ENCODE measurements at places on chromosomes 1 and 21.

GRCh38 chr1:232522189-232522588 lies 107.7 kb downstream of the SIPA1L2 start:
- no peak for DNase-seq

DNA sequence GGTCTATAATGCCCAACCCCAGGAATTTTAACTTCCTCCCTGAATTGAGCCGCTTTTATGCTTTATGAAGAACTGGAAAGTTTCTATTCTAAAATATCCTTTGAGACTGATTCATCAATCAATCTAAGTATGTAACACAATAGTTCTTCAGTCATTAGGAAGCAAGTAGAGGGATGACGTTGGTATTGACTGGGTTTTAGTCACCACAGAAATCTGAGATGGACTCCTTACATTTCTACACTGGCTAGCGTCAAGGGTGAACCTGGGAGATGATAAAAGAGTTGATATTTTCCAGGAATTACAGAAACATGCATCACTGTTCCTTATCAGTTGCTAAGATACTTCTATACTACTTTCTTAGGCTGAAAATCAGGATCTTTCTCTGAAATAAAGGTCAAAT lies 308.0 kb downstream of the HMCN1 start:
- no peak for DNase-seq

DNA sequence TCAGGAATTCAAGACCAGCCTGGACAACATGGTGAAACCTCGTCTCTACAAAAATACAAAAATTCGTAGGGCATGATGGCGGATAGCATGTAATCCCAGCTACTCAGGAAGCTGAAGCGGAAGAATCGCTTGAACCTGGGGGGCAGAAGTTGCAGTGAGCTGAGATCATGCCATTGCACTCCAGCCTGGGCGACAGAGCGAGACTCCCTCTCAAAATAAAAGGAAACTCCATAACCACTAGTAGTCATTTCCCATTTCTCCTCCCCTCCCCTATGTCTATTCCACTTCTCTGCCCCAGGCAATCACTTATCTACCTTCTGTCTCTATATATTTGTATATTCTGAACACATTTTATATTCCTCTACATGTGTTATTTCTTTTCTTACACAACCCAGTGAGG lies 4.0 kb upstream of the CEP350 start:
- DNase-seq: no peak

GRCh38 chr1:83641206-83641658 lies 357.7 kb downstream of the TTLL7 start:
- no peak for DNase-seq

DNA sequence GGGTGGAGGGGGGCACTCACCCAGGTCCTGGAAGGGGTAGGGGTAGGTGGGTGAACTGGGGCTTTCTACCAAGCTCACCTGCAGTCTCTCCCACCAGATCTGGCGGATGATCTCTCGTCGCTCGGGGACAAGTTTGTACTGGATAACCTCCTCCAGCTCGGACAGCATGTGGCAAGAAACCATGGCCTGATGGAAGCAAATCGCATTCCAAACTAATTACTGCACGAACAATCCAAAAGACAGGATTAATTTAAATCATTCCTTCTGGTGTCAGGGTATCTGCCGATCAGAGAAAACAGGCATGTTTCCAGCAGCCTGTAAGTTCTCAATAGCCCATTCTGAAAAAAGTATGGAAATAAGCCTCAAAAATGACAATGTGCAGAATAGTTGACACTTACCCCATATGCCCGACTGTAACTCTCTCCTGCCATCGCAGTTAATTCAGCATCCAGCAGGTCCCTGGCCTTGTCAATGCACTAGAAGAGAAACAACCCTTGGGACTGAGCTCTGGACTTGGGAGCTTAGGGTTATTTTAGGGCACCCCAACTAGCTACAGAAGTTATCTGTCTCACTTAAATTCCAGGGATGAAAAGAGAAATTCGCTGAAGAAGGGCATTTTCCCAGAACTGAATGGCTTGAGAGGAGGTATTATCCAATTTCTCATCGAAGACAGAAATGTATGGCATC lies 44.4 kb upstream of the ANGPTL7 start:
- no peak for DNase-seq

GRCh38 chr1:7652061-7652460 lies 119.0 kb upstream of the VAMP3 start:
- DNase-seq: no peak

DNA sequence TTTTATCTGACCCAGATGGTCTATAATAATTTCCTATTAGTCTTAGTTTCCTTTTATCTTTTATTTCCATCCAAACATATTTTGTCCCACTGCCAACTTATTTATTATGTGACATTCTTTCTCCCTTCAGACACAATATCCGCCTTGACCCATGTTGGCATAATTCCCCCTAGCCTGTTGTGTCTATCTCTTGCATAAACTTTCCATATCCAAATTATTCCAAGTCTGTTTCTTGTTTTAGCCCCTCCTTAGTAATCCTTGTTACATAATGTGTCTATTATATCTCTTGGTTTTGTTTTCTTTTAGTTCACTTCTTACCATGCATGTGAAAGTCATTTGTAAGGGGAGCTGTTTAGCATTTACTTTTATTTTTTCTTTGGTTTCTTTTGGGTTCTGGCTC lies 81.6 kb upstream of the CACHD1 start:
- no peak for DNase-seq

GRCh38 chr1:206419250-206419649 lies 51.0 kb upstream of the IKBKE start:
- DNase-seq: no peak

- DNase-seq: peak; percentile 73
Observed at GRCh38 chr1:43835082-43836021, 98.2 kb upstream of the ARTN start.

- DNase-seq: no peak
Observed at GRCh38 chr1:44810101-44810761, 1.9 kb downstream of the BTBD19 start.

DNA sequence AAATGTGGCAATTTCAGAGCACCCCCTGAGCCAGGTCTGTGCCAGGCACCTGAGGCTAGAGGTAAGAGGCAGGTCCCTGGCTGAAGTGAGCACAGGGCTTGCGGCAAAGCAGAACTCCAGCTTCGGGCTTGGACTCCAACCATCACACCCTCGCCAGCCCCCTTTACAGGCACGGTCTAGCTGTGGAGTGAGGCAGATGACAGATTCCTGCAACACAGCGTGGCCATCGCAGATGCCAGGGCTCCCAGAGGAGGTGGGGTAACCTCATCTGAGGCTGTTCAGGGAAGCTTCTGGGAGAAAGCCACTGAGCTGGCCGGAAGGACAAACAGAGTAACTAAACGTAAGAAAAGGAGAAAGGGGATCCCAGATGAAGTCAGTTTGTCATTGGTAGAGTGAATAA lies 55.6 kb upstream of the CASZ1 start:
- no peak for DNase-seq

DNA sequence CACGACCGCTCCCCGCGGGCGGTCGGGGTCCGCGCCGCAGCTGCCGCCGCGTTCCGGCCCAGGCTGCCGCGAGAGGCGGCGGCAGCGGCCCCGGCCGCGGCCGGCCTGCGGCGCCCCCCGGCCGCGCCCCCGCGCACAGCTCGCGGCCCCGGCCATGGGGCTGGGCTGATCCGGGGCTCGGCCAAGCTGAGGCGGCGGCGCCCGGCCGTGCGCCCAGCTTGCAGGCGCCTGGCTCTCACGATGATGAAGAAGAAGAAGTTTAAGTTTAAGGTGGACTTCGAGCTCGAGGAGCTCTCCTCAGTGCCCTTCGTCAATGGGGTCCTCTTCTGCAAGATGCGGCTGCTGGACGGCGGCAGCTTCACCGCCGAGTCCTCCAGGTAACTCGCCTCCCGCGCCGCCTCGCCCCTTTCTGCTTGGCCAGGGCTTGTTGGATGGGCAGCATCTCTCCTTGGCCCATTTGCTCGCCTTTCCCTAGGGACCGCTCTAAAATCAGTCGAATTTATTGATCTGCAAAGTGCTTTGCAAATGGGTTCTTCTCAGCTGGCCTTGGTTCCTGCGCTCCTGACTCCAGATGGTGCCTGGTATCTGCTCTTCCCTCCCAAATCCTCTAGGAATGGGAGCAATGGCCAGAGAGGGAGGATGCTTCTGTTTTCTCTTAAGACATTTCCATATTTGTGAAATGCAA lies 431 bp downstream of the EEIG2 start:
- DNase-seq: no peak

- DNase-seq: no peak
Observed at GRCh38 chr1:41102653-41103052, 81.1 kb upstream of the SLFNL1 start.

GRCh38 chr1:155703216-155703615 lies 14.3 kb downstream of the DAP3 start:
- DNase-seq: no peak

DNA sequence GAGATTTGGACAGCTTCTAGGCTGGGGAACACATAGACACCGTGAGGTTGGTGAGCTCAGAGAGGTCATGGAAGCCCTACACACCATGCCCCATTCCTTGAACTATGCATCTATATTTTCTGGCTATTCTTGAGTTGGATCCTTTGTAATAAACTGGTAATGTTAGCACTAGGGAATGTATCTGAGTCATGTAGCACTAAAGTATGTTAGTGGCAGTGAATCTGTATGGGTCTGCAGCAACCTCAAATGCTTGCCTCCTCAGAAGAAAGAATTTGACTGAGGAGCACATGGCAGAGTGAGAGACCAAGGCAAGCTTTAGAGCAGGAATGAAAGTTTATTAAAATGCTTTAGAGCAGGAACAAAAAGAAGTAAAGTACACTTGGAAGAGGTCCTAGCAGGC lies 43.7 kb upstream of the LRRC7 start:
- DNase-seq: no peak

DNA sequence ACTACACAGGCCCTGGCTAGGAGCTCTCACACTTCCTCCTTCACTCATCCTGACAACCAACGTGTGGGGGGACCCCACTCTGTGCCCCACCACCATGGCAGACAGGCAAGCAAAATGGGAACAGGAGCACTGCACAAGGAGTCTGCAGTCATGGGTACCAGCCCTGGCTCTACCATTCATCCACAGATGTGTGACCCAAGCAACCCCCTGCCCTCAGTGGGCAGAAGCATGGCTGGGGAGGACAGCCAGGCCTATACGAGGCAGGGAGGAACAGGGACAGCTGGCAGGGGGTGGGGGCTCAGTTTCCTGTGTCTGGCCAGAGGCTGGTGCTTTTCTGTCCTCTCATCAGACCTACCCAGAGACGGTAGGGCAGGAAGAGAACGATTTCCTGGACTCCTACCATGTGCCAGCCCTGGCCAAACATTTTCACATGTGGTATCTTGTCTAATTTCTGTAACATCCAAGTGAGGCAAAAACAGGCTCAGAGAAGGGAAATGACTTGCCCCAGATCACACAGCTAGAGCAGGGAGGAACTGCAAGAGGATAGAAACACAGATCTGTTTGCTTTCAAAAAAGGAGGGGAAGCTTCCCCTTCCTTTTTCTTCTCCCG lies 178.0 kb downstream of the HIVEP3 start:
- DNase-seq: no peak

- DNase-seq: no peak
Observed at GRCh38 chr1:53982763-53983104, 35.3 kb downstream of the LDLRAD1 start.

DNA sequence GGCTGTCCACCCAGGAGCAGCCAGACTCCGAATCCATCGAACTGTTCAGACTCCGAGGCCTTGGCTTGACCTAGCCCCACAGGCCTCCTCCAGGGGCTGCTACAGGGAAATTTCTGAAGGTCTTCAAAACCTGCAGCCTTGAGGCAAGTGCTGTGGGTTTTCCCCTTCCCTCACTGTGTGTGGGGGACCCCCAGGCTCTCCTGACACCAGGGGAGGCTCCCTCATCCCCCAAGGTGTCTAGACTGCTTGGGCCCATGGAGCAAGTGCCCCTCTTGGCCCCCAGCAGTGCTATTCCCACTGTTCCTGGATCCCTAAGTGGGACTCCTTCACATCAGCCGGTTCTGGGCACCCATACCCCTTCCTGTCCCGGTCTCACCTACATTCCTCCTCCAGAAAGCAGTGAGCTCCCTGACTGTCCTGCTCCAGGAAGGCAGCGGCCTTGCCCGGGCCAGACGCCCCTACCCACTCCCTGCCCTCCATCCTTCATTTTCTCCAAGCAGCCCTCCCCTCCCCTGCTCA lies 814 bp downstream of the PAQR7 start:
- no peak for DNase-seq

- no peak for DNase-seq
Observed at GRCh38 chr1:12019858-12020509, 686 bp downstream of the MIIP start.

DNA sequence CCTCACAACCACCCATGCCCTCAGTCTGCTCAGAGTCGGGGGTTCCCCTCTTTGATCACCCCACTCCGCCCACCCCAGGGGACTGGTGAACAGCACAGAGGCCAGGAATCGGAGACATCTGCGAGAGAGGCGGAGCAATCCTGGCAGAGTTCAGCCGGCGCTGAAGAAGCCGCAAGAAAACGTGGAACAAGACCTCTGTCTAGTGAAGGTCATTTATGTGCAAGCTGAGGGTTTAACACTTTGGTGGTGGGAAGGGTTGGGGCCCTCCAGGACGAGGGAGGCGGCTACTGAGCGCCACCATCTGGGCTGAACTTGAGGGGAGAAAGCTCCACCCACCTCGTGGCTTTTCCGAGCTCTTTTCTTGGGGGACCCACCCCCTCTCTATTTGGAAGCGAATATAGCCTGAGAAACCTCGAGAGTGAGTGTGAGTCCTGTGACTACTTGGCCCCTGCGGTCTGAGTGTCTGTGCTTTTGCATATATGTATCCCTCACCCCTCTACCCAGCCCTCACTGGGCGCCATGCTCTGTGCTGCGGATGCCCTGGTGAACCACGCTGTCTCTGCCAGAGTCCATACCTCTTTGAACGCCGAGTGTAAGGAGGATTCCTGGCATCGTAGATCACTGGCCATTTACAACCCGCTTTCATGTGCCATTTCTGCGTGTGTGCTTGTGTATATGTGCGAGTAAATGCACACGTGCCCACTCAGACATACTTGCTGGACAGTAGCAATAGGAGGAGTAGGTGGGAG lies 1.2 kb upstream of the EPHA10 start:
- no peak for DNase-seq

DNA sequence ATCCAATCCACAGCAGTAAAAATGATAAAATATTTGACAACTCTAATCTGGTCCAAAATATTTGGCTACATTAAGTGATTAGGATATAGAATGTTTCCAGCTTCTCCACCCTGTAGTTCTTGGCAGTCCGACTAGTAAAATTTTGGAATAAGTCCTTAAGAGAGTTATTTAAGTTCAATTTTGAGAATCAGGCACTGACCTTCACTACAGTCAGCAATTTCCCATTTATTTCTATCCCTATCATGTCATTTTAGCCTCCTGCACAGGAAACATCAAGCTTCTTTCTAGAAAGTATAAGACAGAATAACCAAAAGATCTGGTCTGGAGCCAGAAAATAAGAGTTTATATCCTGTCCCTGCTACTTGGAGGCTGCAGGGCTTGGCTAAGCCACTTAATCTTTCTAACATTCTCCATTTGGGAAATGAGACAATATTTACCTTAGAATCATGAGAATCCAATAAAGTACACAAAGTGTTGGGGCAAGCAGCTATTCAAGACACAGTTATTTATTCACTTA lies 162.2 kb downstream of the DPYD start:
- no peak for DNase-seq

GRCh38 chr1:221430152-221430960 lies 311.5 kb downstream of the DUSP10 start:
- DNase-seq: no peak
